ENCODE measurements at places on chromosomes 3 and 15. TPM values are rescaled to one million over a fixed set of nuclear protein-coding genes. Genes with fewer than 3 reads are reported as not detected.

ECT2 gene
- total RNA-seq: 2.9 TPM

RAB6B gene
- 2.8 TPM for total RNA-seq

DNA sequence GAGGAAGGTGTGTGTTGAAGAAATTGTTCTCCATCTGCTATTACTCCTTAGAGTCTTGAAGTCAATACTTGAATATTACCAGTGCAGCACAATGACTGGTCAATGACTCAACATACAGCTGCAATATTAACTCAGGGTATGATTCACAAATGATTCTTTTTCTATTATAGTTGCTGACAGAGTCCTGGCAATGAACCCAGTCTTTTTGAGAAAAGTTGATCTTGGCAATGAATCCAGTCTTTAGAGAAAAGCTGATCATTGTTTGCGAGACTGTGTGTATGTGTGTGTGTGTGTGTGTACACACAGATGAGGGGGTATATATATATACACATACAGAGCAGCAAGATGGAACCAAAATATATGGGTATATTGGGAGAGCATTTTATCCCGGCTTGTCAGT lies 315.1 kb downstream of the ZNF385D start:
- no peaks in the 10 kb centered on the region for H3K27me3 ChIP-seq
- H3K27ac ChIP-seq: no peak overlapping the region
- DNase-seq: no peak
- H3K4me1 ChIP-seq: no peaks in the 10 kb centered on the region
- H3K36me3 ChIP-seq: no peaks in the 10 kb centered on the region
- H3K4me3 ChIP-seq: no peak overlapping the region

DNA sequence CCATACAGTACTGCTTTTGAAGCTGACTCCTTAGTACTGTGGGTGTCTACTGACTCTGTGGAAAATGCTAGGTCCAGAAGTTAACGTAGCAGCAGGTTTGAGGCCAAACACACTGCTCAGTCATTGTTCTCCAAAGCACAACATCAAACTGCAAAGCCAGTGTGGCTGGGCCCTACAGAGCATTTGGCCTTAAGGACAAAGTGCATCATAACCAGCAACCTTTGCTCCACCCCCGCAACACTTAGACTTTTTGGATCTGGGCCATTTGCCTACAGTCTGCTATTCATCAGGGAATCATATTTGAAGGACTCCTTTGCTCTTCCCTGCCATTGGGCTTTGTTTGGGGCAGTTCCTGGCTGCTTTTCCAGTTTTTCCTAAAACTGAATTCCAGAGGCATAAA lies 43.1 kb upstream of the ARL6 start:
- DNase-seq: no peak
- no peaks in the 10 kb centered on the region for H3K27me3 ChIP-seq
- no peak overlapping the region for H3K27ac ChIP-seq
- H3K4me1 ChIP-seq: peaks cover 4% of the 10 kb centered on the region

DNA sequence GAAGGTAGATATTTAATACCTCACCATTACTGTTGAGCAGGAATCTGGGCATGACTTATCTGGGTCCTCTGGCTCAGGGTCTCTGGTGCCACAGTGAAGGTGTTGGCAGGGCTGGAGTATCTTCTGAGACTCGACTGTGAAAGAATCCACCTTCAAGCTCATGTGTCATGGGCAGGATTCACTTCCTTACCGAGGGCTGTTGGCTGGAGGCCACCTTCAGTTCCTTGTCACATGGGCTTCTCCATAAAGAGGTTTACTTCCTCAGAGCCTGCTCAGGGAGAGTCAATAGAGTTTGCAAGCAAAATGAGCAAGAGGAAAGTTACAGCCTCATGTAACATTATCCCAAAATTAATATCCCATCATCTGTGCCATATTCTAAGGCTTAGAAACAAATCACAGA lies 459.5 kb downstream of the NR2F2 start:
- H3K36me3 ChIP-seq: no peaks in the 10 kb centered on the region
- no peak overlapping the region for H3K4me3 ChIP-seq
- no peaks in the 10 kb centered on the region for H3K27me3 ChIP-seq
- DNase-seq: no peak
- no peaks in the 10 kb centered on the region for H3K4me1 ChIP-seq

DNA sequence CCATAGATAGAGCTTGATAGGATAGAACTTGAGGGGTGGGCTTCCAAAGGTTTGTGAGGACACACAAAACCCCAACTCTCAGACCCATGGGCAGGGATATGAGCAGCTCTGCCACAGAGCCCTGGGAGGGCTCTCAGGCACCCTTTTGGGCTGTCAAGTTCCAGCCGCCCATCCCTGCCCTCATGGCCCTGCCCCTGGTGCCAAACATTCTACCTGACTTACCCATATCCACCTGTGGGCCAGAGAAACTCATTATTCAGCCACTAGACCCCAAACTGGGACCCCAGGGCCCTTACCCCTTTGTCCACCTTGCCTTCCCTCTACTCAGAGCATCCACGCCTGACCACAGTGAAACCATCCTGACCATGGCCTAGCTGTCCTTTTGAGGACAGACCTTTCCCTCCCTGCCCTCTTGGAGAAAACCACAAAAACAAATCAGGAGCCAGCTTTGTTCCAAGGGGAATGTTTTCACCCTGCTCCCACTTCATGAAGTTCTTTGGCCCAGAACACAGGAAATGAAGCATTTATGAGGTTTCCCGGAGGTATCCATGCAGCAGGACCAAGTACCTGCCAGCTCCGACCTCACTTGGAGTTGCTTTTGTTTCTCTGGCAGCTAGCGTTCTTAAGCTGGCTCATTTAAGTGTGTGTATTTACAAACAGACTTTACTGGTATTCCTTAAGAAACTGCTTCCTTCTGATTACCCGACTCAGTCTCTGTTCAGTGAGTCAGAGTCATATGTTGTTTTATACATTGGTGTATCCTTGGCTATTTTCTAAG lies 34.2 kb upstream of the GALNT15 start:
- H3K27ac ChIP-seq: no peak overlapping the region
- H3K27me3 ChIP-seq: no peaks in the 10 kb centered on the region
- DNase-seq: no peak

DNA sequence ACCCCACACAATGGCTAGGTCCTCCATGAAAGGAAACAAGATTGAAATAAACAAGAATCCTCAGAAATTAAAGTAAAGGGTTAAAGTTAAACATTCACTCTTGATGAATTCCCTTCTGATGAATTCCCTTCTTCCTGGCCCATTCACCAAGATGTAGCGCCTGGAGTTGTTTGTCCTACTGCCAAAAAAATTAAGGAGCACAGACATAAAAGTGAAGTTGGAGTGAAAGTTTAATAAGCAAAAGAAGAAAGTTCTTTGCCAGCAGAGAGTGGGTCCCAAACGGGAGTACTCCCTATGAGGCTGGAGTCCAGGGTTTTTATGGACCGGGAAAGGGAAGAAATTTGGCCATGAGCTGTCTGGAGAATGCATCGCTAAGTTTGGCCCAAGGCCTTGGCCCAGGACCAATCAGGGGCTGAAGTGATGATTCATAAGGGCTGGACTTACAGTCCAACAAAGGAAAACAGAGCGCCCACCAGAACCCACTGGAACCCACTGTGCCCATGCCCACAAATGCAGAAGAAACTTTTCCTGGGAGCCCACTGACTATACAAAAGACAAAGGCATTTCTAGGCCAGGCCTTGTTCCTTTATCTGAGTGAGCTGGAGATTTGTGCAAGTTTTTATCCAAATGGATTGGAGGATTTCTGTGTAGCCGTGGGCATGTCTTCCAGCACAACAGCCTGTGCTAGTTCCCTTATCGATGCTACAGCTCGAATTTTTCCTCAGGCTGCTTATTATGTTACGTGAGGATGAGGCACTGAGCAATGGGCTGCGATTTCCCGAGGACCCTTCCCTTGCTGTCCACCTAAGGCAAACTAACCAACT lies 1561.6 kb downstream of the OTOL1 start:
- H3K4me1 ChIP-seq: no peaks in the 10 kb centered on the region
- H3K36me3 ChIP-seq: no peaks in the 10 kb centered on the region
- H3K4me3 ChIP-seq: no peak overlapping the region
- H3K27ac ChIP-seq: no peak overlapping the region

DNA sequence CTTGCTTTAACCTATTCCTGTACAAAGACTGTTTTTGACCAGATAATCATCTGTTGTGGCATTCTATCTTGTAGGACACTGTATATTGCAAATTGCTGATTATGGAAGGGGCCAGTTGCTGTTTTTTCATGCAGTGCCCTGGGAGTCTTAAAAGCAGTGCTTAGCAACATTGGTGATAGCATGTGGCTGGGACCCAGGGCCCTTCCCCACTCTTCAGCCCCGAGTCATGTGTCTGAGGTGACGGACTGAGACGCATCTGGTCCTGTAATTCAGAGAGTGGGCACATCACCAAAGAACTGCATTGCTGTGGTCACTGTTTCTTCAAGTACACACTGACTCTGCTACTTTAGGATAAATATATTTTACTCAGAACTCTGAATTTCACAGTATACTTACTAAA lies 63.4 kb downstream of the SNRK start:
- peaks cover 29% of the 10 kb centered on the region for H3K36me3 ChIP-seq
- DNase-seq: no peak
- H3K27ac ChIP-seq: no peak overlapping the region
- no peak overlapping the region for H3K4me3 ChIP-seq
- peaks cover 12% of the 10 kb centered on the region for H3K4me1 ChIP-seq
- no peaks in the 10 kb centered on the region for H3K27me3 ChIP-seq

DNA sequence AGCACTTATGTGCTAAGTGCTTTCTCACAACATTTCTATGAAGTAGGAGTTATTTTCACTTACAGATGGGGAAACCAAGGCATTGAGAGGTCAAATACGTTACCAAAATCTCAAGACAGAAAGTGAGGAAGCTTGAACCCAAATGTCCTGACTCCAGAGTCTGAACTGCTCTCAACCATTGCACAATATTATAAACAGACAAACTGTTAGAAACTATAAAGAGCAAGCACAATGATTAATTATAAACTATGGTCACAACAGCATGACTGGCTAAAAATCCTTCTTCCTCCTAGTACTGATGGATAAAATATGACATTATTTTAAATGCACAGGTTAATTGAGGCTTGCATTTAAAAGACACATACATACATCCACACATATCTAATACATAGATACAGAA lies 77.9 kb upstream of the ASB14 start:
- no peak overlapping the region for H3K4me3 ChIP-seq
- no peaks in the 10 kb centered on the region for H3K36me3 ChIP-seq
- DNase-seq: no peak
- H3K4me1 ChIP-seq: no peaks in the 10 kb centered on the region
- no peak overlapping the region for H3K27ac ChIP-seq
- no peaks in the 10 kb centered on the region for H3K27me3 ChIP-seq

GPR149 gene
- not detected for total RNA-seq

WDR93 gene
- not detected for total RNA-seq

GRCh38 chr3:43197181-43197580 lies 89.2 kb upstream of the SNRK start:
- H3K27me3 ChIP-seq: no peaks in the 10 kb centered on the region
- no peak for DNase-seq
- no peak overlapping the region for H3K27ac ChIP-seq
- H3K36me3 ChIP-seq: no peaks in the 10 kb centered on the region

- H3K4me1 ChIP-seq: no peaks in the 10 kb centered on the region
- H3K27ac ChIP-seq: no peak overlapping the region
- no peak overlapping the region for H3K4me3 ChIP-seq
- no peaks in the 10 kb centered on the region for H3K27me3 ChIP-seq
- DNase-seq: no peak
- H3K36me3 ChIP-seq: no peaks in the 10 kb centered on the region
These were observed 123.3 kb upstream of the PLXNA1 start for GRCh38 chr3:126859415-126860246.

GRCh38 chr15:36897834-36898233 lies 202.5 kb downstream of the MEIS2 start:
- DNase-seq: no peak
- H3K4me3 ChIP-seq: no peak overlapping the region
- no peaks in the 10 kb centered on the region for H3K27me3 ChIP-seq
- peaks cover 1% of the 10 kb centered on the region for H3K36me3 ChIP-seq

FANCD2OS gene
- not detected for total RNA-seq

INO80 gene
- total RNA-seq: 19.7 TPM

GOLGA8H gene
- total RNA-seq: not detected

ONECUT1 gene
- total RNA-seq: 14.1 TPM

DNA sequence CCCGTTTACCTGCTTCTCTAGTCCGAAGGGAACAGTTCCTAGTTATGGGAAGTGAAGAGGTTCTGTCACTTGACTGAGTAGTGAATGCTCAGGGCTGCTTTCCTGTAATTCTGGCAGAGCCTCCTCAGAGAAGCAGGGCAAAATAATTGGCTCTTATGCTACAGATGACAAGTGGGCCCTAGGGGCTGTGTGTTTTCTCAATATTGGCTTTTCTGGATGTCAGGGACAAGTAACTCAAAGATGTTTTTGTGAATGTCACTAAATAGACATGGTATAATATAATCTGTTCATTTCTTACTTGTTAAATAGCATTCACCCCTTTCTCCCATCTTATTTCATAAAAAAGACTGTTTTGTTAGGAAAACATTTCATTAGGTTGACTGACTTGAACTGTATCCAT lies 40.1 kb downstream of the SGO1 start:
- no peak for DNase-seq
- H3K4me3 ChIP-seq: no peak overlapping the region
- no peaks in the 10 kb centered on the region for H3K36me3 ChIP-seq
- H3K27ac ChIP-seq: no peak overlapping the region
- H3K27me3 ChIP-seq: no peaks in the 10 kb centered on the region

DNA sequence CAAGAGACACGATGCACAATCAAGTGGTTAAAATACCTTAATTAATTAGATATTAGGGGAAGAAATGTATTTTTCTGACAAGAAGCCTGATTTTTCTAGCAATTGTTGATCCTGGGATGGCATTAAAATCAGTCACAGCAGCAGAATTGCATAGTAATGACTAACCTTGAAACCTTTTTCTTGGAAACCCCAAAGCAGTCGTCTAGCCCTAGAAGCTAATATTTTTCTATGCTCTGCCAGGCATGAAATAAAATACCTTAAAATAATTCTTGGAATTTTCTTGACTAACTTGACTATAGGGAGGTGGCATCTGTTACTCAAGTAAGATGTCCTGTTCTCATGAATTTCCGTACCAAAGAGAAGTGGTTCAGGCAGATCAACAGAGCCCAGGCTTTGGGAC lies 204.1 kb downstream of the THRB start:
- H3K4me3 ChIP-seq: no peak overlapping the region
- peaks cover 6% of the 10 kb centered on the region for H3K36me3 ChIP-seq
- H3K27ac ChIP-seq: no peak overlapping the region

GNB5 gene
- total RNA-seq: 14.1 TPM

Data from liver (tissue), 10 donors.